ENCODE measurements at places on chromosomes 16 and 17.

DNA sequence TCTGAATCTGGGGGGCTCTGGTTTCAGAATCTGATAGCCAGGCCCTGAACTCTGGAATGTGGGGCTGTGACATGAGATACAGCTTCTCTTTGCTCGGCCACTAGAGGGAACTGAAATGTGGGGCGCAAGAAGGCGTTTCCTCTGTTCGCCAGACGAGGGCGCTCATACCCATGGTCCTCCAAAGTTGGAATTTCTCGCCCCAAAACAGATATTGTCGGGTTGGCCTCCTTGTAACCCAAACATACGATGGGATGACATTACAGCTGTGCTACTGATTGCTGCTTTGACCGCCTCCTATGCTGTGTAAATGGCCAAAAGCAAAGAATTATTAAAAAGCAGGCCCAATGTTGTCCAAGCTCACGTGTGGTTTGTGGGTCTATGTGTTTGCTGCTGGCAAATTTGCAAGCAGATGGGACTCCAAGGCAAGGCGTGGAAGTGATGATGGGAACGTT lies 13.1 kb upstream of the MSI2 start:
- peak; percentile 69 for DNase-seq
- no peak overlapping the region for H3K27ac ChIP-seq
- H3K4me1 ChIP-seq, result no peaks in the 10 kb centered on the region
- no peaks in the 10 kb centered on the region for H3K36me3 ChIP-seq
- peaks cover 4% of the 10 kb centered on the region for H3K27me3 ChIP-seq

GRCh38 chr16:89269805-89270665 lies 52.5 kb downstream of the ZNF778 start:
- H3K4me3 ChIP-seq, result no peak overlapping the region
- no peak for DNase-seq
- no peaks in the 10 kb centered on the region for H3K4me1 ChIP-seq
- no peak overlapping the region for H3K27ac ChIP-seq
- H3K27me3 ChIP-seq, result no peaks in the 10 kb centered on the region

GRCh38 chr16:27430923-27431484 lies 29.0 kb downstream of the IL21R start:
- no peak overlapping the region for H3K4me3 ChIP-seq
- peaks cover 39% of the 10 kb centered on the region for H3K36me3 ChIP-seq
- DNase-seq, result no peak
- peaks cover 24% of the 10 kb centered on the region for H3K4me1 ChIP-seq
- H3K27me3 ChIP-seq, result no peaks in the 10 kb centered on the region

GRCh38 chr16:78596348-78596995 lies 497.0 kb downstream of the WWOX start:
- H3K36me3 ChIP-seq, result no peaks in the 10 kb centered on the region
- H3K27ac ChIP-seq, result no peak overlapping the region
- DNase-seq, result no peak

GRCh38 chr17:4086041-4086483 lies 56.8 kb downstream of the ZZEF1 start:
- peaks cover 61% of the 10 kb centered on the region for H3K36me3 ChIP-seq
- DNase-seq, result no peak
- H3K27me3 ChIP-seq, result no peaks in the 10 kb centered on the region
- no peaks in the 10 kb centered on the region for H3K4me1 ChIP-seq
- no peak overlapping the region for H3K27ac ChIP-seq
- no peak overlapping the region for H3K4me3 ChIP-seq

DNA sequence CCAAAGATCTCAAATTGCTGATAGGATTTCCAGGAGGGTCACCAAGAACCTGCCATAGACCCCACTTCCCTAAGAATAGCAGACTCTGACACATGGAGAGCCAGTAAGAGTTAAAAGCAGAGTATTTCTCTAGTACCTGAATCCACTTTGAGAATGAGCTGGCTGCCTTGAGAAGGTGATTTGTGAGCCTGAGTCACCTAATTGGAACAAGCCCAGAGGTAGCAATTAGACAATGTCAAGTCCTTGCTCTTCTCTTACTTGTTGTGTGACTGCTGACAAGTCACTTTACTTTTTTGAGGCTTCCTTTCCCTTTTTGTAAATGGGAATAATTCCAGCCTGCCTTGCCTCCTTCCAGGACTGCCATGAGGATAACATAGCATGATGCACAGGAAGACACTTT lies 76.1 kb upstream of the ASIC2 start:
- H3K4me1 ChIP-seq, result no peaks in the 10 kb centered on the region
- no peak for DNase-seq
- H3K27me3 ChIP-seq, result no peaks in the 10 kb centered on the region
- H3K27ac ChIP-seq, result no peak overlapping the region

DNA sequence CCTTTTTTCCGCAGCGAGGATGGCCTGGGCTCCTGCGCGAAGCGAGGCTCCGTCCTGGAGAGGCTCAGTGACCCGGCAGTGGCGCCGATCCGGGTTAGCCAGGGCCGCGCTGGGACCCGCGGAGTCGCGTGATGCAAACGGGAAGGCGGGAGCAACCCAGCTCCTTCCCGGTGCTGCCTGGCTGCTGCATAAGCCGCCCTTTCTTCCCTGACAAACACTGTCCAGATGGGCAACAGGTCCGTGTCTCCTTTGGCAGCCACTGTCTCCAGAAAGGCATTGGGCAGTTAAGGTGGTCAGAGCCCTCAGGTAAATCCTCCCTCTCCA lies 21.8 kb upstream of the ZNHIT3 start:
- no peak overlapping the region for H3K27ac ChIP-seq
- H3K4me3 ChIP-seq, result no peak overlapping the region
- H3K4me1 ChIP-seq, result no peaks in the 10 kb centered on the region
- peaks cover 11% of the 10 kb centered on the region for H3K27me3 ChIP-seq
- H3K36me3 ChIP-seq, result no peaks in the 10 kb centered on the region

GRCh38 chr17:54013072-54013471 lies 190.3 kb downstream of the KIF2B start:
- no peaks in the 10 kb centered on the region for H3K36me3 ChIP-seq
- H3K4me3 ChIP-seq, result no peak overlapping the region
- H3K27me3 ChIP-seq, result no peaks in the 10 kb centered on the region
- DNase-seq, result no peak
- no peak overlapping the region for H3K27ac ChIP-seq

DNA sequence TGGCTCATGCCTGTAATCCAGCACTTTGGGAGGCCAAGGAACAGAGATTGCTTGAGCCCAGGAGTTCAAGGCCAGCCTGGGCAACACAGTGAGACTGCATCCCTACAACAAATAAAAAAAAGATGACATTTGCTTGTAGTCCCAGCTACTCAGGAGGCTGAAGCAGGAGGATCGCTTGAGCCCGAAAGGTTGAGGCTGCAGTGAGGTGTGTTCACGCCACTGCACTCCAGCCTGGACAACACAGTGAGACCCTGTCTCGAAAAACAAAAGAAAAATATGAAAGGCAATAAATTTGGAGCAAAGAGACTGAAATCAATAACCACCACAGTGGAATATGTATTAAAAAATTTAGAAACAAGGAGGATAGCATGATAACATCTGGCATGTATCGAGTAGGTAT lies 143.8 kb upstream of the RBL2 start:
- H3K4me1 ChIP-seq, result no peaks in the 10 kb centered on the region
- H3K27ac ChIP-seq, result no peak overlapping the region
- H3K36me3 ChIP-seq, result peaks cover 7% of the 10 kb centered on the region
- H3K27me3 ChIP-seq, result no peaks in the 10 kb centered on the region
- H3K4me3 ChIP-seq, result no peak overlapping the region
- no peak for DNase-seq

GRCh38 chr16:73847090-73847489 lies 449.5 kb upstream of the PSMD7 start:
- no peak overlapping the region for H3K27ac ChIP-seq
- H3K36me3 ChIP-seq, result no peaks in the 10 kb centered on the region
- H3K4me1 ChIP-seq, result no peaks in the 10 kb centered on the region
- no peaks in the 10 kb centered on the region for H3K27me3 ChIP-seq

- peaks cover under 1% of the 10 kb centered on the region for H3K27me3 ChIP-seq
- H3K4me3 ChIP-seq, result no peak overlapping the region
- H3K27ac ChIP-seq, result no peak overlapping the region
- no peaks in the 10 kb centered on the region for H3K36me3 ChIP-seq
- no peaks in the 10 kb centered on the region for H3K4me1 ChIP-seq
Measured at GRCh38 chr17:65283704-65284103, 146.5 kb downstream of the RGS9 start.

DNA sequence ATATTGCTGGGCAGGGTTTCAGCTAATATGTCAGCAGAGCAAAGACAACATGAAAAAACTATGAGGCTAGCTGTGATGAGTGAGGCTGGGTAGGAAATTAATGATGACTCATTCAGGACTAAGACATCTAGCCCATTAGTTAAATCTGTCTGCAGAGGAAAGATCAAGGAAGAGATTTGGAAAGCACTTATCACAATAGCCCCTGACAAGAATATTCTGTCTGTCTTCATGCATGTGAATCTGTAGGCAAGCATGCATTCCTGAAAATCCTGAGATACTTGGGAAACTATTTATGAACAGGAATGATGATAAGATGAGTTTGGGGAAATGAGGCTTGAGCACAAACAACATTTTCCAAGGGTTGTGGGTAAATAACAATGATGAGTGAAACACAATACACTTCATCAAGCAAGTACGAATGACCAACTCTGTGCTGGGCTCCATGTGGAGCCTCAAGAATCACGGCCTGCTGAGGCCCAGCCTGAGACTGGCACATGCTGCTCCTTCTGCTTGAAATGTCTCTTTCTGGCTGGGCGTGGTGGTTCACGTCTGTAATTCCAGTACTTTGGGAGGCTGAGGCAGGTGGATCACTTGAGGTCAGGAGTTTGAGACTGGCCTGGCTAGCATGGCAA lies 96.5 kb upstream of the ASIC2 start:
- H3K27me3 ChIP-seq, result no peaks in the 10 kb centered on the region
- no peak for DNase-seq
- H3K4me3 ChIP-seq, result no peak overlapping the region
- H3K4me1 ChIP-seq, result no peaks in the 10 kb centered on the region
- no peak overlapping the region for H3K27ac ChIP-seq
- H3K36me3 ChIP-seq, result no peaks in the 10 kb centered on the region

GRCh38 chr17:3512505-3513171 lies 36.8 kb downstream of the ASPA start:
- no peak overlapping the region for H3K4me3 ChIP-seq
- H3K36me3 ChIP-seq, result no peaks in the 10 kb centered on the region
- H3K4me1 ChIP-seq, result no peaks in the 10 kb centered on the region
- no peaks in the 10 kb centered on the region for H3K27me3 ChIP-seq
- no peak for DNase-seq

DNA sequence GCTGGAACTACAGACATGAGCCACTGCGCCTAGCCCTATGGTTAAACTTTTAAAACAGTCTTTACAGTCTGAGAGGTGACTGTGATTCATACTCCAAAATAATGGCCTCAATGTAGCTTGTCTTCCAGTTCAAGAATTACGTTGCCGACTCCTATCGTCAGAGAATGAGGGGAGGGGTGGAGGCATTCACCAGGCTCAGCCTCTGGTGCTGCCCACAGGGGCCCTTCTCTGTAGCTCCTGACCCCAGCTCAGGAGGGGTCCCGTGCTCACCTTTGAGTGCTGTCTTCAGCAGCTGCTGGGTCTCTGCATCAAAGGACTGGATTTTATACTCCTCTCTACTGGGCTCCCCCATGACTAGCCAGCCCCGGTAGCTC lies 1.2 kb downstream of the MIF4GD start:
- H3K4me3 ChIP-seq, result peak overlapping the region; percentile 84
- H3K27me3 ChIP-seq, result no peaks in the 10 kb centered on the region
- peaks cover 20% of the 10 kb centered on the region for H3K36me3 ChIP-seq
- no peak for DNase-seq

- H3K36me3 ChIP-seq, result no peaks in the 10 kb centered on the region
- DNase-seq, result no peak
- H3K4me3 ChIP-seq, result peak overlapping the region; percentile 26
- no peak overlapping the region for H3K27ac ChIP-seq
- peaks cover 34% of the 10 kb centered on the region for H3K4me1 ChIP-seq
- no peaks in the 10 kb centered on the region for H3K27me3 ChIP-seq
Measured at GRCh38 chr17:49688848-49689247, 11.0 kb upstream of the SPOP start.

DNA sequence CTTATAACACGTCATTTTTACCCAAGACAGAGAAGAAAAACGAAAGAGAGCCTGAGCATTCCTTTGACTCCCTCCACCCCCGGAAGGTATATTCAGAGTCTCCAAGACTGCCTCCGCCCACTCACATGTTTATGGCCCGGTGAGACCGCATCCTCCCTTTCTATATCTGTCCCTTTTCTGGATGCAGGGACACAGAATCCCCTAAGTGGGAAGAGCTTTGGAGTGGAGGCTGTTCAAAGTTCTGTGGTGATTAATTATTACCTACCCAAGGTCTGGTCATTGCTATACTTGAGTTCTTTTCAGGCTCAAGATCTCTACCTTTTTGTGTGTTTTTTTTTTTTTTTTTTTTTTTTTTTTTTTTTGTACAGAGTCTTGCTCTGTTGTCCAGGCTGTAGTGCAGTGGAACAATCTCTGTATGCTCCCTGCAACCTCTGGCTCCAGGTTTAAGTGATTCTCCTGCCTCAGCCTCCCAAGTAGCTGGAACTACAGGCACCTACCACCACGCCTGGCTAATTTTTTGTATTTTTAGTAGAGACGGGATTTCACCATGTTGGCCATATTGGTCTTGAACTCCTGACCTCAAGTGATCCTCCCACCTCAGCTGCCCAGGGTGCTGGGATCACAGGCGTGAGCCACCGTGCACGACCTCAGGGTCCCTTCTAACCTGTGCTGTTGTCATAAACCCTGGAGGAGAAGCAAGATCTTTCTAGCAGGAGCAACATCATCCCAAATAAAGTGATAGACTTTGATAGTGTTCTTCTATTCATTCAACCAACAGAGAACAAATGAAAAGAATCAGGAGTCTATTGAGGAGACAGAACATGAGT lies 407.1 kb downstream of the WWOX start:
- no peaks in the 10 kb centered on the region for H3K27me3 ChIP-seq
- DNase-seq, result no peak
- no peaks in the 10 kb centered on the region for H3K4me1 ChIP-seq
- H3K4me3 ChIP-seq, result no peak overlapping the region
- no peaks in the 10 kb centered on the region for H3K36me3 ChIP-seq

DNA sequence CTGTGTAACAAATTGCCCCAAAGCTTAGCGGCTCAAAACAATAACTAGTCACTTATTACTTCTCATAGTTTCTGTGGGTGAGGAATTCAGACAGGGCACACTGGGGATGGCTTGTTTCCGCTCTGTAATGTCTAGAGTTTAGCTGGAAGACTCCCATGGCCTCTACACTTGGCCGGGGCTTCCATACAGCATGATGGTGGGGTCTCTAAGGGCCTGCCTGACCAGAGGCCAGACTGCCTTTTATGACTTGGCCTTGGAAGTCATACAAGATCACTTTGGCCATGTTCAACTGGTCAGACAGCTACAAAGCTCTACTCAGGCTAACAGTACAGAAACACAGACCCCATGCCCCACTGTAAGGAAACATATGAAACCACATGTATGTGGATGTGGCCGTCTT lies 8.2 kb downstream of the GLP2R start:
- H3K27me3 ChIP-seq, result no peaks in the 10 kb centered on the region
- no peaks in the 10 kb centered on the region for H3K4me1 ChIP-seq

DNA sequence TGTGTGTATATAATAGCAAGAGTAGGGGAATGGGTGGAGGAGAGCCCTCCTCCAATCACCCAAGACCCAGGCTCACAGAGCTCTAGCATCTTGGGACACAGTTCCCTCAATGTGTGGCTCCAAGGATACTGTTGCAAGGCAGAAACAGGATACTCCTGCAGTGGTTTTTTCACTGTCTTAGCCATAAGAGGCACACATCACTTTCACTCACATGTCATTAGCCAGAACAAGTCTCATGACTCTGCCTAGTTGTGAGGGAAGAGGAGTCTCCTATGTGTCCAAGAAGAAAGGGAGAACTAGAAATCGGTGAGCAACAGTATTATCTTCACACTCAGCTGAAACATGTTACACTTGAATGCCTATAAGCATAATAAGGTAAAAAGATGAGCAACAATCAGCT lies 11.1 kb upstream of the NUDT7 start:
- no peak overlapping the region for H3K4me3 ChIP-seq
- DNase-seq, result no peak
- H3K27ac ChIP-seq, result no peak overlapping the region
- H3K4me1 ChIP-seq, result no peaks in the 10 kb centered on the region
- H3K36me3 ChIP-seq, result no peaks in the 10 kb centered on the region
